ENCODE measurements at places on chromosomes 5 and 9.

DNA sequence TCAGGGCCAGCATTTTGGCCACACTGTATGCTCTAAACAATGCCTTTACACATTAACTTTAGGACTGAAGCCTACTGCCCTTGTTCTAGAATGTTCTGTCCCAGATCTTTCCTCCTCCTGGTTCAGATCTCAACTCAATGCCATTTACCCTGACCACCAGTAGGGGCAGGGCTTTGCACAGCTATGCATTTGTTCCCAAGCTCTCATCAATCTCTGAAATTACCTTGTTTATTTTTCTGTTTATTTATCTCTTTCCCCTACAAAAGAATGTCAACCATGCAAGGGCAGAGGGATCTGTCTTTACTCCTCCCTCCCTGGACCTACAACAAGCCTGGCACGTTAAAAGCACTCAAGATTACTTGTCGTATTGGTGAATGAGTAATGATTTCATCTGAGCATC, 612.9 kb downstream of the BNC2 start:
- no peak for DNase-seq

- no peak for DNase-seq
These were observed 144.9 kb downstream of the SGCD start for GRCh38 chr5:156471893-156472292.

- DNase-seq = no peak
These were observed 374.6 kb downstream of the SPATA31D1 start for GRCh38 chr9:82363198-82363597.

DNA sequence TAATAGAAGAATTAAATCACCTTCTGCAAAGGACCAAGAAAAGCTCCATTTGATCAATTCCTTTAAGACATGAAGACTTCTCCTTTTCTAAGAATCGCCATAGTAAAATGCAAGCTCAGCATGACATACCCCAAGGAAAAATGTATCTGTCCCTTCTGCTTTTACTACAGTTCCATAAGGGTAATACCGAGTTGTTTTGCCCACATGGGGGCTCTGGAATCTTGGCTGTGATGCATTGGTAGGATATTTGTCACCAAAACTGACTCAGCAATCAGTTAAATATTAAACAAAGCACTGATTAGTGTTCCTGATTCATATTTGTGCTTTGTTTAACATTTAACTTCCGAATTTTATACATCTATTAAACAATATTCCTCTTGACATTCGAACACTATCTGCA, 24.3 kb upstream of the KCNIP1 start:
- DNase-seq = no peak

DNA sequence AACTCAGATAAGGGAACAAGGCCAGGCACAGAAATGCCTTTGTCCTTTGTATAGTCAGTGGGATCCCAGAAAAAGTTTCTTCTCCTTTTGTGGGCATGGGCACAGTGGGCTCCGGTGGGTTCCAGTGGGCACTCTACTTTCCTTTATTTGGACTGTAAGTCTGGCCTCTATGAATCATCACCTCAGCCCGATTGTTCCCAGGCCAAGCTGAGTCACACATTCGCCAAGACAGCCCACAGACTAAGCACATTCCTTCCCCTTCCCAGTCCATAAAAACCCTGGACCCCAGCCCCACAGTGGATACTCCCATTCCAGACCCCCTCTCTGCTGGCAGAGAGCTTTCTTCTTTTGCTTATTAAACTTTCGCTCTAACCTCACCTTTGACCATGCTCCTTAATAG, 165.0 kb downstream of the FBXL17 start:
- no peak for DNase-seq

GRCh38 chr5:66689522-66690220, 93.5 kb downstream of the MAST4 start:
- DNase-seq = no peak

- no peak for DNase-seq
These were observed 58.8 kb upstream of the IGFBPL1 start for GRCh38 chr9:38482918-38483592.
